ENCODE measurements at places on chromosomes 4 and X.

- no peak for DNase-seq
Measured at GRCh38 chrX:19532709-19533108, 17.4 kb upstream of the MAP3K15 start.

GRCh38 chrX:154785716-154786115 is 19.6 kb downstream of the MPP1 start:
- no peak for DNase-seq

- no peak for DNase-seq
Measured at GRCh38 chr4:94477227-94477626, 25.5 kb downstream of the PDLIM5 start.

- no peak for DNase-seq
Measured at GRCh38 chr4:175277816-175278215, 359.7 kb downstream of the ADAM29 start.
